ENCODE measurements at places on chromosomes 13 and 19.

- DNase-seq, result no peak
Measured at GRCh38 chr13:21142766-21143165, 33.6 kb downstream of the SKA3 start.

- DNase-seq, result no peak
Measured at GRCh38 chr13:106036870-106037269, 498.6 kb downstream of the EFNB2 start.

- DNase-seq, result no peak
Measured at GRCh38 chr19:19570571-19570970, 32.5 kb downstream of the CILP2 start.

- DNase-seq, result no peak
Measured at GRCh38 chr13:51925865-51926527, 64.2 kb downstream of the CCDC70 start.

- no peak for DNase-seq
Measured at GRCh38 chr13:54901316-54901715, 1872.7 kb downstream of the OLFM4 start.

- DNase-seq, result no peak
Measured at GRCh38 chr19:16429066-16429758, 42.6 kb downstream of the EPS15L1 start.

DNA sequence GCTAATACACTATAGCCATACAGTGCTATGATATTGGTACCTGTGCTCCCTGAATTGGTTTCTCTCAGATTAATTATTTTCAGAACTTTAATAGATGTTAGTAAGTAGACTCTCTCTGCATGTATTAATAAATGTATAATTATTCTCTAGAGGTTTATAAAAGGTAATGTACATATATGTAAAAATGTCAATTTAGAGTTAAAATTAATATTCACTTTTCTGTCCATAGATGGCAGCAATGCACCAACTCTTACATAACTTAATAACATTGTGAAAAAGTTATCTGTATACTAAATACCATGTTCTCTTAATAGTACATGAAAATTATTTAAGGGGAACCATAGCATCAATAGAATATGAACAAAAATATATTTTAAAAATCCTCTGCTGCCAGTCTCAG is 515.0 kb upstream of the KLHL1 start:
- peak; percentile 0 for DNase-seq

DNA sequence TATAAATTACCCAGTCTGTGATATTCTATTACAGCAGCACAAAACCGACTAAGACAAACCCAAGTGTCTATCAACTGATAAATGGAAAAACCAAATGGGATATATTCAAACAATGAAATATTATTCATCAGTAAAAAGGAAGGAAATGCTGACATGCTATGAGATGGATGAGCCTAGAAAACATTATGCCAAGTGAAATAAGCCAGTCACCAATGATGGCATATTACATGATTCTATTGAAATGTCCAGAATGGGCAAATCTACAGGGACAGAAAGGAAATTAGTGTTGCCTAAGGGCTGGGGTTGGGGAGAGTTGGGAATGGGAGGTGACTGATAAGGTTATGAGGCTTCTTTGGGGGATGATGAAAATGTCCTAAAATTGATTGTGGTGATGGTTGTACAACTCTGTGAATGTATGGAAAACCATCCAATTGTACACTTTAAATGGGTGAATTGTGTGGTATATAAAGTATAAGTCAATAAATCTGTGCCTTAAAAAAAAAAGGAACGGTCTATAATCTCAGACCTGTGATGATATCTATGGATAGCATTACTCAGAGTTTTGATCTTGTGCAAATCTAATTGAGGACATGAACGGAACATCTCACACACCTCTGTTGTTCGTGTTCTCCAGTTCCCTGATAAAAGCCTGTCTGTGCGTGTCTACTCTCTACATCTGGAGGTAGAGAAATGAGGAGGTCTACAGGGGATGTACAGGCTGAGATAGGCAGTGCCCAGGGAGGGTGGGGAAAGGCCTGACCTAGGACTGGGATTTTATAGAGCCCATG is 49.0 kb downstream of the TNFRSF19 start:
- no peak for DNase-seq

DNA sequence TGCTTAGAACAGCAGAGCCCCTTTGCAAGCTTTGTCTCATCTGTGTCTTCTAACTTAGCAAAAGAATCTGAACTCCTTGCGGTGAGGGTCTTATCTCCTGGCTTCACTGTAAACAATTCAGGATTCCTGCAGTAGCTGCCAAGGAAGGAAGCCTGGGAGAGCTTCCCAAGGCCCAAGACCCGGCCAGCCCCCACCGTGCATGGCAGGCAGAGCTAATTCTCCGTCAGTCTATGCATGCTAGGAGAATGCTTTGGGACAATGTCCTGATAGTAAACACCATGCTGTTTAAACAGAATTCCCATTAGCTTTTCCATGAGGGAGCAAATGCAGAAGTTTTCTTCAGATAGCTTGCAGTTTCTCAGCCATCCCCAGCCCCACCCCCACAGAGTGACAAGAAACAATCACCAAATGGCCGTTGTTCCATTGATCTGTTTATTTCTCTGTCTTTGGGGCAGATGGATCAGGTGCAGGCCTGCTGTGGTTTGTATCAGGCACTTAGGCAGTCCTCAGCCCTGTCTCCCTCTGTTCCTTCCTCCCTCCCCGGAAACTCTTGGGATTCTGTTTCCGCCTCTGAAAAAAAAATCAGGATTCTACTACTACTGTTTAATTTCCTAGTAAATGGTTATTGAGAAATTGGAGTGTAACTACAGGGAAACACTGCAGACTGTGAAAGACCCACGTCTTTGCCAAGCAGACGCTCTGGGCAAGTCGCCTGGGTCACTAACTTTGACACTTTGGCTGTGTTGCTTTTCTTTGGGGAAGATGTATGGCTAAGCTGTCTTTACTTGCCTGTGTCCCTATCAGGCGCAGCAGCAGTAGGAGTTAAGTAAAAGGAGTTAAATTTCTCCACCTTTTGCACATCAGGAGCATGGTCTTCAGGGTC is 40.7 kb upstream of the SPATA13 start:
- no peak for DNase-seq

DNA sequence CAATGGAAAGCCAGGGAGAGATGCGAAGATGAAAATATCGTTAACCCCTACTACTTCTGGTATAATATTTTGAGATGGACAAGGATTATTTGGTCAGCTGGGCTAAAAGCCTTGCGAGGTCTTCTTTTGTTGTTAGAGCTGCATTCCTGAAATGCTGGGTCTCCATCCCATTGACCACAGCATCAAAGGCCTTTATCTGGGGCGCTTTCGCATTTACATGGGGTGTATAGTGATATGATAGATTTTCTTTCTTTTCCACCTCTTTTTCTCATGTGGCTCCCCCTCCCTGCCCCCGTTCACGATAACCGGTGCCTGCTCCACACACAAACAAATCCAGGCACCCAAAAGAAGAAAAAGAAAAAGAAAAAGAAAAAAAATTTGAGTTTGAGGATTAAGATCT is 77.5 kb downstream of the ZNF536 start:
- DNase-seq, result peak; percentile 13

DNA sequence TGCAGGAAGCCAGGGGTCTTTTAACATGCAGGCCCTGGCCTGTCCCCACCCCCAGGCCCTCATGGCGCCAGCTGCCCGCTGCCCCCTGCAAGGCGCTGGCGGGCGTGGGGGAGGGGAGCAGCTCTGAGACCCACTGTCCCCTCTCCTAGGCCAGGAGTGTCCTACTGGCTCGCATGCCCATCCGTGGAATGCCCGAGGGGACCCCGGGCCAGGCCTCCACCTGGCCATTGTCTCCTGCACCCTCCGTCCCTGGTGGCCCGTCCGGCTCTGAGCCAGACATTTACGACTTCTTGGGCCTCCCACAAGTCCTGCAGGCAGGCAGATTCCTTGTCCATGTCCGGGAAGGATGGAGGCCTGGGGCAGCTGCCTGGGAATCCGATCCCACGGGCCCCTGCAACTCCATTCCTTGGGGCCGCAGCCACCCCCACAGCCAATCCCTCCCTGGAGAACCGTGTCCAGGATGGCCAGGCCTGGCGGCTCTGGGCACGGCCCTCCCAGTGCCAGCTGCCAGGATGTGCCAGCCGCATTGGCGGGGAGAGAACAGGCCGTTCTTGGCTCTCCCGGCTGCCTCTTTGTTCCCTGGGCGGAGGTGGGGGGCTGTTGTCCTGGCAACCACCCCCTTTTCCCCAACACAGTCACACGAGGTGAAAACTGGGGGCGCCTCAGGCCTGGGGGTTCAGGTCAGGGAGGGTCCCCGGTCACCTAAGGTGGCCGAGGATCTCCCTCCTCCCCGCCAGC is 10.5 kb upstream of the PLIN3 start:
- no peak for DNase-seq

DNA sequence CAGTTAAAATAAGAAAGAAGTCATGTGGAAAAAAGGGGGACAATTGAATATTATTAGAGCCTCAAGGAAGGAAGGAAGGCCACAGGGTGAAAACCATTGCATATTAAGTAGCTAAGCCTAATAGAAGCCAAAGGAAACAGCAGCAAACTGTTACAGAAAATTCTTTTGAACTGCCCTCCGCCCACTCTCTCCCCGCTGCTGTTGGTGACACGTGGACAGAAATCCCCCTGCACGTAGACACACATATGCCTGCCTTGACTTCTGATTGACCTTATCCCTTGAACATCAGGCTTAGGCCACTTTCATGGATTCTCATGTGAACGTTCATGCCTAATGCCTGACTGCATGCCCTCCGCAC is 229.1 kb downstream of the KCNRG start:
- DNase-seq, result no peak

DNA sequence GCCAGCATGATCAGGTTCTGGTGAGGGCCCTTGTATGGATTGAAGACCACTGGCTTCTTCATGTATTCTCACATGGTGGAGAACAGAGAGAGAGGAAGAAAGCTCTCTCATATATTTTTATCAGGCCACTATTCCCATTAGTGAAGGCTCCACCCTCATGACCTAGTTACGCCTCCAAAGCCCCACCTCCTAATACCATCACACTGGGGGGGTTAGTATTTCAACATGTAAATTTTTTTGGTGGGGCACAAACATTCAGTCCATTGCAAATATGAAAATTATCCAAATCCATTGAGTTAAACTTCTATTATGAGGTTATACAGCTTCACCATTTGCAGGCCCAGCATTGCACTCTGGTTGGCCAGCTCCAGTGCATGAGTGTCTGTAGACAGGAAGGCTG is 33.2 kb upstream of the RBM26 start:
- no peak for DNase-seq

- DNase-seq, result no peak
Measured at GRCh38 chr19:10408511-10409283, 5.4 kb upstream of the CDC37 start.

DNA sequence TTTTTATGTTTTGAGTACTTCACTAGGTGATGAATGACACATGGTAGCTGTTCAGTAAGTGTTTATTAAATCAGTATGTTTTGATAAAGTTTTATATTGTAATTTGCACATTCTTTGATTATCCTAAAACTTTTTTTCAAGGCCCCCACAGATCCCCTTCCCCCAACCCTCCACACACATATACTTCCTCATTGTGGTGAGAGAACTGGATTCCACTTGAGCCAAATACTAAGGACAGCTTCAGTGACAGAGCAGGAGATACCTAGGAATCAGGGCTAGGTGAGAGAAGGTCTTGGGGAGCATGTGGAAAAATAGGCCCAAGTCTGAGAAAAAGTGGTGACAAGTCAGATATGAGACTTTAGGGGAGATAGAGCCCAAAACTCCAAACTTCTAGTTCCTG is 174.6 kb downstream of the TDRD3 start:
- DNase-seq, result no peak

Data from AG10803 (cell line).